ENCODE measurements at places on chromosomes 5 and 9. TPM values are rescaled to one million over a fixed set of nuclear protein-coding genes. Genes with fewer than 3 reads are reported as not detected.

The SPINK1 gene
- not detected for polyA plus RNA-seq

The AFF4 gene
- polyA plus RNA-seq: 8.1 TPM

The SERF1A gene
- polyA plus RNA-seq: 4.2 TPM

The SVEP1 gene
- 0.11 TPM for polyA plus RNA-seq

The SH3PXD2B gene
- polyA plus RNA-seq: 15.7 TPM

The FOXD4L5 gene
- polyA plus RNA-seq: 0.05 TPM

The SUSD3 gene
- polyA plus RNA-seq: 0.49 TPM

The AK8 gene
- polyA plus RNA-seq: 0.77 TPM

The SPINK4 gene
- not detected for polyA plus RNA-seq

The NFIL3 gene
- polyA plus RNA-seq: 6.8 TPM

The CCDC192 gene
- not detected for polyA plus RNA-seq

The TMEM171 gene
- polyA plus RNA-seq: 7.6 TPM
